Inflammatory macrophage (primary cell): ENCODE measurements at places on chromosomes 11 and 22.

DNA sequence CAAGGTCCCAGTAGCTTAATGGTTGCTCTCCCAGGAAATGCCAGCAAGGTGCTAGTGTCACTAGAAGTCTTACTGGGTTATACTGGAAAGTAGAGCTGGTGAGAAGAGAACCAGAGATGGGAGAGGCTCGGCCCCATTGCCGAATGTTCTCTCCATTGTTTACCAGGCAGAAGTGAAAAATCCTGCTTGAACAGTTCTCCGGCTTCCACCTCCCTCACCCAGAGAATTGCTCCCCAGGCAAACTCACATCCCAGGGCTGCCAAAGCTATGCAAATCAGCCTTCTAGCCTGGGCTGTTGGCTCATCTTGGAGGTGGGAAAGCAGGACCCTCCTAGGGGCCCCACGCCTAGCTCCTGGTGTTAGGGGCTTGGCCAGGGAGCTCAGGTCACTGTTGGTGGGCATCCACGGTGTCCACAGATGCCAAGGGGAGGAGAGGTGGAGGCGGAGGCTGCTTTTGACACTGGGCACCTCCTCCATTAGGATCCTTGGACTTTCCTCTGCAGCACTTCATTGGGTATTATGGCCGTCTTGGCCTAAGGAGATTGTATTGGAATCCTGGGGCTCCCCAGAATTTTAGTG lies 20.1 kb downstream of the POU2F3 start:
- no peak for DNase-seq

GRCh38 chr11:134026655-134027343 lies 42.1 kb upstream of the JAM3 start:
- no peak for DNase-seq

DNA sequence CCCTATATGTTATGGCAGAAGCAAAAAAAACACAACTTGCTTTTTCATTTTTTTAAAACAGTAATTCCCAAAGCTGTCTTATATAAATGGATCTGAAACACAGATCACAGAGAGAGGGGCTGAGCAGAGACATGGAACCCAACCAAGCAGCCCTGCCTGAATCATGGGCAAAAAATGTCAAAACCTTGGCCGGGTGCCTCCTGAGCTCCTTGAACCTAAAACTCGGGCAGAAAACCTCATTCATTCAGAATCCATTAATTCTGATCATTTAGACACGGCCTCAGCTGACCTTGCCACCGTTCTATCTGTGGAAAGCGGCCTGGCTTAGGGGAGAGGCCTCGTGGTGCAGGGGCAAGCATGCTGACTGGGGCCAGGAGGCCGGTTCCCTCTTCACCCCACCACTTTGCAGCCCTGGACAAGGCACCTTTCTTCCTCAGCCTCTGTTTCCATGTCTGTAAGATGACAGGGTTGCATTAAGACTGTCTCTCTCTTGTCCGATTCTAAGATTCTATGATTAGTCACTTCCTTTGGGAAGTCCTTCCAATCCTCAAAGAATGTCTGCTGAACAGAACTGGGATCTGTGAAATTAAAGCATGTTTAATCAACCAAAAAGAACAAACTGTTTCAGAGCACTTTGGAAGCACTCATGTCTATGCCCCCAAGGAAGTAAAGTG lies 26.0 kb downstream of the TENM4 start:
- no peak for DNase-seq

DNA sequence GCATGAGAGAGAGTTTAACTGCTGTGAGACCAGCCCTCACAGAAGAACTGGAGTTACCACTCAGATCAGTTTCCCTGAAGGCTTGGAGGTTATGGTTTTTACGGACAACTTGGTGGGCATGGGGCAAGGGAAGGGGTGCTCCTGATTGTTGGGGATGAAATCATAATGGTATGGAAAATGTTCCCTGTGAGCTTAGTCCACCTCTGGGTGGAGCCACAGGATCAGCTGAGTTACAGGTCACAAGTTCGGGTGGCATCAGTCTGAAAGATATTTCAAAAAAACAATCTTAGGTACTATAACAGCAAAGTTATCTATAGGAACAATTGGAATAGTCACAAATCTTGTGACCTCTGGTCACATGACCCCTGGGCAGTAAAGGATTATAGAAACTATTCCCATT lies 162.9 kb downstream of the DLG2 start:
- no peak for DNase-seq

DNA sequence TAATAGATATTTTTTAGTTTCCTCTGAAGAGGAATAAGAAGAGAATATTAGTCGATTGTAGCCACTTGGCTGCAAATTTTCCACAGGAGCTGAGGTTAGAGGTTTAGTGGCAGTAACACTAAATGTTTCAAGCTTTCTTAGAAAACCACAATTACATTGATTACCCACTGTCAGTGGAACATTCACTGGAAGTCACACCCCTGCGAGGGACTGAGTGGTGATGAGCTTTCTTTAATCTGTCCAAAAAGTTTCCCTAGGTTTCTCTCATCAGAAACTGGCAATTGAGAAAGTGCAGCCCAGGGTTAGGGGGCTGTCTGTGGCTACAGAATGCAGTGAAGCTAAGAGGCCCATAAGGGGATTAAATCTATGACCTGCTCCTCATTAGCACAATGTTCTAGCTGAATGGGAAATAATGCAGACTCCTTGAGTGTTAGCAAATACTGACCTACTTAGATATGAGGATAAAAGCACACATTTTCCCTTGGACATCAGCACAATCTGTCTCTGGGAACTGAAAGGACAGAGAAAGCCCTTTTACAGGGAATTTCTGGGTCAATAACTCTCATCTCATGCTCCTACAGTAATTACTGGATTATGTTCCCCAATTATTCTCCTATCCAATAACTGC lies 189.5 kb downstream of the FAM76B start:
- DNase-seq: no peak

GRCh38 chr11:12810568-12810894 lies 136.3 kb downstream of the TEAD1 start:
- no peak for DNase-seq

DNA sequence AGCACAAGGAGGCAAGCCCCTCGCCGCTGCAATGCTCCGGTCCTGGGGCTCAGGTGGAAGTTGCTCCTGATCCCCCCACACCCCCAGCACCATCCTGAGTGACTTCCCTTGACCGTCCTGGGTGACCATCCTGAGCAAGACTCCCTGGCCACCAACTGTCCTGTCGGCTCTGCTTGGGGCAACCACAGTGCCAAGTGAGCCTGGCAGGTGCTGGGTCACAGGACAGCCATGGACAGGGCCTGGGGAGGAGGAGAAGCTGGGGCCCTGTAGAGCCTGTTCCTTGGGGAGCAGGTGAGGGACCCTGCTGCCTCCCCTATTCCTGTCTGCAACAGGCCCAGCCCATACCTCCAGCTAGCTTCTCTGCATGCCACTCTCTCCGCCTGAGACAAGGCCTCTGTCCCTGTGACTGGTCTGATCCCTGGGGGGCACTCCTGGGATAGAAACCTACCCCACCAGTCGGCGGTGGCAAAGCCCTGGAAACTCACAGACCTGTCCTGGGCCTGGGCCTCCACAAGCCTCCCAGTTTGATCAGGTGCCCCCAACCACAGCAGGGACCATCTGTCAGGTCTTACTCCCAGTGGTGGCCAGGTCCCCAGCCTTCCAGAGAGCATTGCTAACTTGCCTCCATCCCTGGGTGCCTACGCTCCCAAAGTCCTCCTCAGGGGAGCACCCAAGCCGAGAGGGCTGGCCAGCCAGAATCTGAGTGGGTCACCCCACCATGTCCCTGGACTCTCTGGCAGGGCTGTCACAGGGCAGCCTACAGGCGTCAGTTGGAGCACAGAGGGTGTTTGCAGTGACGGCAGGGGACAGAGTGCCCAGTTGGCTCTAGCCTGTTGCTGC lies 68.7 kb upstream of the WNT7B start:
- DNase-seq: no peak

GRCh38 chr11:70873736-70874412 lies 378.5 kb downstream of the SHANK2 start:
- DNase-seq: no peak

DNA sequence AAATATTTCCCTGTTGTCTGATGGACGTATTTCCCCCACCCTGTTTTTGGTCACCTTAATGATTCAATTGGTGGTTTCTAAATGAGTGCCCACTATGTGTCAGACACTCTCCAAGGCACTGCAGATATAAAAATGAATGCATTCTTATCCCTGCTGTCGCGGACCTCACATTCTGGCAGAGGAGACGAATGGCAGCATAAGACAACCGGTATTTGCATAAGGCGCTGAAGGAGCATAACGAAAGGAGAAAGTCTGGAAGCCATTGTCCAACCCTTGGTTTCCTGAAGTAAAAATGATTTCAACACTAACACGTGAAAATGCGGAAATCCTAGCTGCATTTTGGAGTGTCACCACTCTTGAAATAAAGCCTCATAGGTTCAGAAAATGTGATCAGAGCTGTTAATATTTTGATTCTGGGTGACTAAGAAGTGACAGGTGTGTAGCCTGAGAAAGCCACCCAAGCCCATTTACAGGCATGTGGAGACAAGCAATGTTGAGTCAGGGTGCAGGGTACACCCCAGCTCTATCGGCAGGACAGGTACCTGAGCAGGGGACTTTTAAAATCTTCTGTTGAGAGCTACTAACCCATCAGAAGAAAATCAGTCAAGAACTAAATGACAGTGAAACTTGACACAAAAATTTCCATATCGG lies 10.1 kb upstream of the GAB2 start:
- peak; percentile 77 for DNase-seq

- no peak for DNase-seq
Measured at GRCh38 chr11:91686700-91687099, 537.9 kb upstream of the FAT3 start.

DNA sequence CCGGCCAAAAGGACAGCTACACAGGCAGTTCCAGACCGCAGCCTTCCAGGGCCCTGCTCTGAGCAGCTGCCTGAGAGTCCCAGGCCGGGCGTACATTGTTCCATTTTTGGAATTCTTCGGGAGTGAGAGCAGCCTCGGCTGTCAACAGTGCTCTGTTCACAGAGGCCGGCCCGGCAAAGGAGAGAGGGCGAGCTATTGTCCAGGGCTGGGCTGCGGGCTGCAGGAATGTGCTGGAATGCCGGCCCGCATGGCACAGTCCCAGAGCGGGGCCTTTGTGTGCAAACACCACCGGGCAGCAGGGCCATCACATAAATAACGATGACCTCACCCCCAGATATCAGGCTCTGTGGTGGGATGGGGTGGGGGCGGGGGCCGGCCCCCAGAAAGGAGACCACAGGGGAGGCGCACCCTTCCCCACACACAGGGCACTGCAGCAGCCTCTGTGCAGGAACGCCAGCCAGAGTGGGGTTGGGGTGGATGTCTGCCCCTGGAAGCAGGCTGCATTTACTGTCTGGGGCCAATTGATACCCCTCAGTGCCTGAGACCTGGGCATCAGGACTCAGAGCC lies 15.8 kb downstream of the LINC01488 start:
- no peak for DNase-seq

DNA sequence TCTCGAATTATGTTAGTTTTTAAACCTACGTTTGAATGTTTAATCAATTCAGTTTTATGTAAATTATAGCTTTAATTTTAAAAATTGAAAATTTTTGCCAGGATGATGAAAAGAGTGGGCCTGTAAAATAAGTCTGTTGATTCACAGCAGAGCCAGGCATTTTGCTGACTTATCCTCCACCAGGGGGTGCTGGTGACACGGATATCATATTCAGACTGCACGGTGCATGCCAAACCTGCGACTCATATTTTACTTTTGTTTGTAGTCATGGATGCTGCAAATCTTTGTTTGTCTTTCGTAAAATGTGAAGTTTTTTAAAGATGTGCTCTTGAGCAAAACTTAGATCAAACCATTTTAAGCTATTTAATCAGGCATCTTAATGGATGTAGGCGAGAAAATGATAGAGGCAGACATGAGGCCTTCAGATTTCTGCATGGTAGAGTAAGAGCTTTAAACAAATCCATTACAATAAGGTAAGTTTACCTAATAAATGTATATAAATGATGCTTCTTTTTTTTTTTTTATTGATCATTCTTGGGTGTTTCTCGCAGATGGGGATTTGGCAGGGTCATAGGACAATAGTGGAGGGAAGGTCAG lies 3.6 kb upstream of the OR8B3 start:
- peak; percentile 67 for DNase-seq

DNA sequence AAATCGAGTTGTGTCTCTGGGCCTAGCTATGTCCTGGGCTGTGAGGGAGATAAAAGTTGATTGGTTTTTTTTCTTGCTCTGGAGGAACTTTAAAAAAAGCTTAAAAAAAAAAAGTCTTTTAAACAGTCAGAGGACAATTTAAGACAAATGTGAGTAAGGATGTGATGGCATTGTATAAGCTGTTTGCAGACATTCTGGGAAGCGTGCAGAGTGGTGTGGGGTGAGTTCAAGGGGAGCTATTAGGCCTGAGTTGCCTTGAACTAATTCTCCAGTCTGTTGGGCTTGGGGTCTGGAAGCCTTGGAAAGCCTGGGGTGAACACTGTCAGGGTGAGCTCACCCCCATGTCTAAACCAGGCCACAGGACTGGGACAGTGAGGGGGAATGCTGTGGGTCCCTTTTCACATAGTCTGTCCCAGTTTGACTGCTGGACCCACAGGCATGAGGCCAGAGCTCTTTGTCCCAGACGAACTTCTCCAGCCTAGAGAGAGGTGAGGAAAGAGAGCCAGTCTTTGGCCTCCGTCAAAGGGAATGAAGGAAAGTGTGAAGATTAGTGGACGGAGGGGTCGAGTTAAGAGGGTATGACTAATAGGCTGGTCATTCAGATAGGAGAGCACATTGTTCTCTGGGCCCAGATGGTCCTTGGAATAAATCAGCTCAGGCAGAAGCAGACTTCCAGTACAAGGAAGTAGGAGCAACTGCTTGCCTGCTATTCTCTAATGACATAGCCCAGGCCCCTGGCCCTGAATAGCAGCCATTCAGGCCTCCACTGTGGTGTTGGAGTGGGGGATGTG lies 76.4 kb upstream of the NNMT start:
- no peak for DNase-seq

GRCh38 chr11:122159173-122159721 lies 43.2 kb upstream of the BLID start:
- no peak for DNase-seq

DNA sequence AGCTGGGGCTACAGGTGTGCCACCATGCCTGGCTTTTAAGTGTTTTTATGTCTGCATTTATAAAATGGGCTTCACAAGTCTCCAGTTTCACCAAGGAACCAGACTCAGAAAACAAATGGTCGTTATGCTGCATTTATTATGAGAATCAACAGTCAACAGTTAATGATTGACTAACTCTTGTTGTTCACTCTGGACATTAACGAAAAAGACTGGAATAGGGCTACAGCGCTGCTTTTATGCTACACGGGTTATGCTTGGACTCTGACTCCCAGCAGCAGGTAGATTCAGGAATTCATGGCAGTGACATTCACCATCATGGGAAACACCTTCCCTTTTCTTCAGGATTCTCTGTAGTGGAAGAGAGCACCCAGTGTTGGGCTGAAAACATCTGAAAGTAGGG lies 44.4 kb upstream of the CHKA start:
- no peak for DNase-seq

DNA sequence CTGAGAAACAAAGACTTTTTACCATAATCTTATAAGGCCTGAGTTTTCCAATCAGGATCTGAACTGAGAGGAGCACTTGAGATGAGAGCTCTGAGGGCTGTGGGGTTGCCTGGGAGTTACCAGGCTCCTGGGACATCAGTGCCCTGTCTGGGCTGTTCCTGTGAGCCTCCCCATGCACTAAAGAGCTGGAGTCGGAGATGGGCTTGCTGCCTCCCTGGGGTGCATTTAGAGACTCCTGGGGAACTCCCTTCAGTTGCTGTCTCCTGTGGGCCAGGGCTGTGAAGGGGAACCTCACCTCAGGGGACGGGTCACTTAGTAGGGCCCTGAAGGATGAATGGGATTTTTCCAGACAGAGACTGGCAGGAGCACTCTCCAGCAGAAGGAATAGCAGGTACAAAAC lies 33.3 kb downstream of the KCNC1 start:
- DNase-seq: no peak
